Stimulated activated CD8-positive, alpha-beta memory T cell treated with anti-CD3 and anti-CD28 coated beads, Interleukin-4, amount 100 ng/mL, for 1 hour (primary cell): ENCODE measurements at places on chromosomes 7 and 10.

GRCh38 chr10:33341637-33342036 lies 7.2 kb upstream of the NRP1 start:
- no peak for DNase-seq

- no peak for DNase-seq
Observed at GRCh38 chr7:130374507-130374906, 5.8 kb upstream of the CPA1 start.

DNA sequence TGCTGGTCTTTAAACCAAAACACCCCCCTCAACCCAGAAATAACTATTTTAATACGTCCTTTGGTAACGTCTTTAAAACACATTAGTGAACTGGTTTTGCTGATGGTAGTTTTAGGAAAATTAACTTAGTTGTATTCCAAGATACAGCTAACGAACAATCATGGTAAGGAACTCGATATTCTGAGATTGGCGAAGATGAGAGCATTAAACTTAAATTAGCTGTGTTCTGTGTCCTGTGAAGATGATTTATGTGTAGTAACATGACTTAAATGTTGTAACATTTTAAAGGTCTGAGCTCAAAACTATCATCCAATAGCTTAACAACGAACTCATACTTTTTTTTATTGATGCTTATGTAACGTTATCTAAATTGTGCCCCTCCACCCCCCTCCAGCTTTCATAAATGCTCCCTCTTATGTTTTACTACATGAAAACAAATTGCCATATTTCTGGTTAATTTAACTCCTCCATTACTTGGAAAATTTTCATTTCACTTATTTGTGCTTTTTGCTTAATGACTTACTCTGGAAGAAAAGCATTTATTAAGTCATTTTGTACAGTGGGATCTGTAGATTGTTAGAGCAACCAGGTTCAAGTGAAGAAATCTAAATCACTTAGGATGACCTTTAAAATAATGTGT lies 1.7 kb downstream of the SDK1 start:
- DNase-seq = no peak

DNA sequence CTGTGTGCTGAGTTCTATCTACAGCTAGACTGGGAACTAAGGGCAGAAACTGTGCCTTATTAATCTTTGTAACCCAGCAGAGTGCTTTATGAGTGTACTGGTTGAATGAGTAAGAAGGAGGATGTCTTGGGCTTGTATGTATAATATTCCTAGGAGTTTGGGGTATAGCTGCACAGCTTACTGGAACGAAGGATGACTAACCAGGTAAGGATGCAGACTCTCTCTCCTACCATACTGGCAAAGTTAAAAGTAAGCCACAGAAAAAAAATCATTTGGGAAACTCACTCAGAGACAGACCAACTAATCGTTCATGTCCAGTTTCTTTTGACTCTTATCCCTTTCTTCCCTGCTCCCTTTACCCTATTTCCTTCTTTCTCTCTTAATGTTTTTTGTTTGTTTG lies 1.4 kb upstream of the DHTKD1 start:
- no peak for DNase-seq

- DNase-seq = no peak
Observed at GRCh38 chr10:8035006-8035640, 19.4 kb upstream of the GATA3 start.

DNA sequence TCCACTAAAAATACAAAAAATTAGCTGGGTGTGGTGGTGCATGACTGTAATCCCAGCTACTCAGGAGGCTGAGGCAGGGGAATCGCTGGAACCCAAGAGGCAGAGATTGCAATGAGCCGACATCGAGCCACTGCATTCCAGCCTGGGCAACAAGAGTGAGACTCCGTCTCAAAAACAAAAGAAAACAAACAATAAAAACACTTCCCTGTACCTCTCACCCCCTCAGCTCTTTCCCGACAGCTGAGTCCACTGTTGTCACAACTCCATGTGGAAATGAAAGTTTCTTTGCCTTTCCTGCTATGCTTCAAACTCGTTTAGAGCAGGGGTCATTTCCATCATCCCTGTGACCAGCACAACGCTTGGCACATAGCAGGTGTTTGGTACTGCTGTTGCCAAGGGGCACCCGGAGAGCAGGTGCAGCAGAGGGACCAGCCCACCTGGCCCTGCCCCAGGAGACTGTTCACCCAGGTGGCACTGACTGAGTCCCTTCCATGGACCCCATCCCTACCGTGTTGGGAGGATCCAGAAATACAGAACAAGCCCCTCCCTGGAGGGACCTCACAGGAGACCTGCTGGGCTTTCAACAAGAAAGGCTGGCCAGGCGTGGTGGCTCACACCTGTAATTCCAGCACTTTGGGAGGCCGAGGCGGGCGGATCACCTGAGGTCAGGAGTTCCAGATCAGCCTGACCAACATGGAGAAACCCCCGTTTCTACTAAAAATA lies 4.9 kb downstream of the TMEM130 start:
- DNase-seq = no peak
